ENCODE measurements at places on chromosomes 3 and 15.

GRCh38 chr15:27220199-27220598, 249.2 kb downstream of the GABRG3 start:
- no peak for DNase-seq

DNA sequence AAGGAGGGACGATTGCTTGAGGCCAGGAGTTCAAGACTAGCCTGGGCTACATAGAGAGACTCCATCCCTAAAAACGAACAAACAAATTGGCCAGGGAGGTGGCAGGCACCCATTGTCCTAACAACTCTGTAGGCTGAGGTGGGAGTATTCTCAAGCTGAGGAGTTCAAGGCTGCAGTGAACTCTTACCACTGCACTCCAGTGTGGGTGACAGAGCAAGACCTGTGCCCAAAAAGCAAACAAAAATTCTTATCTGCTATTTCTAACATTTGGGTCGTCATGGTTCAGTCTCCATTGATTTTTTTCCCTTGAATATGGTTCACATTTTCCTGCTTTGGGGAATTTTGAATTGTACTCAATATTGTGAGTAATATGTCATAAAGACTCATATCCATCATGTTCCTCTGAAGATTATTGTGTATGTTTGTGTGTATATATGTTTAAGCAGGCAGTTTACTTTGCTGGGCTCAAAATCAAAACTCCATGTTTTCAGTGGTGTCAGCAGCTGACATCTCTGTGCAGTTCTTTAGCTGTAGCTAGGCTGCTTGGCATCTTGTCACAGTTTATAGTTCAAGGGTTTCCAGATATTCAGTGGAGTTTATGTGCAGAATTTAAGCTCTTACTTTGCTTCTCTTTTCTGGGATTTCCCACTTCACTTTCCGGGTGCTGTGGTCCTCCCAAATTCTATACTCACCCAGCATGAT, 33.2 kb downstream of the IFT122 start:
- DNase-seq = no peak

DNA sequence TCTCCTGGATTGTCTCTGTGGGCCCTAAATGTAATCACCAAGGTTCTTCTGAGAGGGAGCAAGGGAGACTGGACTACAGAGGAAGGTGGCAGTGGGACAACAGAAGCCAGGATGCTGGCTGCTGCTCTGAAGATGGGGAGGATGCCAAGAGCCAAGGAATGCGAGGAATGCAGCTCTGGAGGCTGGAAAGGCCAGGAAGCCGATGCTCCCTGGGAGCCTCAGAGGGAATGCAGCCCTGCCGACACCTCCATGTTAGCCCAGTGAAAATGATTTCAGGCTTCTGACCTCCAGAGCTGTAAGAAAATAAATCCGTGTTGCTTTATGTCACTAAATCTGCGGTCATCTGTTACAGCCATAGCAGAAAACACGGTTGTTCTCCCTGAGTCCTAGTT, 44.1 kb downstream of the UMPS start:
- no peak for DNase-seq

GRCh38 chr3:37537914-37538691, 323.6 kb upstream of the CTDSPL start:
- DNase-seq = no peak

GRCh38 chr3:138457863-138458735, 23.7 kb downstream of the ESYT3 start:
- DNase-seq = no peak

Measured in HEK293T (cell line).